ENCODE measurements at places on chromosomes 2 and 18.

GRCh38 chr2:238589591-238590460, 163.1 kb downstream of the ASB1 start:
- no peak for DNase-seq

- no peak for DNase-seq
Measured at GRCh38 chr18:29157057-29157780, 980.3 kb upstream of the CDH2 start.

- DNase-seq, result no peak
Measured at GRCh38 chr2:236667526-236667925, 97.9 kb downstream of the ACKR3 start.

DNA sequence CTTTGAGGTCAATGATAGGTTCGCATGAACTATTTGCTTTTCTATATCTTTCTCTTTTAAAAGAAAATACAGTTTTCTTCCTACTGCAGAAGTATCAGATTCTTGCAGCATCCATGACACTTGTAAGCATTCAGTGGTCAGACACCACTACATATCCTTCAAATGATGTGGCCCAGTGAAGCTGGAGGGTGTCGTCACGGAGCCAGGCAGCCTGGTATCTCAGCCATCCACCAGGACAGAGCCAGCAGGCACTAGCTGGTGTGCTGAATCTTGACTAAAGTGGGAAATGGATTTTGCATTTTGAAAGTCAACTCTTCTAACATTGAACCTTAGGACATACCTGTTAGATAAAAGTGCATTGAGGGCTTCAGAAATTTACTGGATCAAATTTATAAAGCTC, 5.4 kb downstream of the KLHL14 start:
- no peak for DNase-seq

DNA sequence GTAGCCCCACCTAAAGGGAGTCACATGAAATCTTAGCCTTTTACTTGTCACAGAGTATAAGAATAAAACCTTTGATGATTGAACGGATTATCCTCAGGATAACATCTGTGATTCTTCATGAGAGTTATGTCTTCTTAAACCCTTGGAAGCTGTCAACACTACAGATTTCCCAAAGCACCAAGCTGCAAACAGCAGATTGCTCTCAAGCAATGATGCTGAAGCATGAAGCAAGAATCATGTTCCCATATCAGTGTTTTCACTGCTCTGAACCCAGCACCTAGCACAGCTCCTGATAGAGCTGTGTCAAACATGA, 47.6 kb upstream of the CELF4 start:
- DNase-seq, result no peak

Measured in hematopoietic multipotent progenitor cell treated with erythropoietin and hydrocortisone succinate and interleukin-3 and kit ligand, for 8 days (in vitro differentiated cells).